OCI-LY7 (cell line): ENCODE measurements at places on chromosomes 11 and 22.

DNA sequence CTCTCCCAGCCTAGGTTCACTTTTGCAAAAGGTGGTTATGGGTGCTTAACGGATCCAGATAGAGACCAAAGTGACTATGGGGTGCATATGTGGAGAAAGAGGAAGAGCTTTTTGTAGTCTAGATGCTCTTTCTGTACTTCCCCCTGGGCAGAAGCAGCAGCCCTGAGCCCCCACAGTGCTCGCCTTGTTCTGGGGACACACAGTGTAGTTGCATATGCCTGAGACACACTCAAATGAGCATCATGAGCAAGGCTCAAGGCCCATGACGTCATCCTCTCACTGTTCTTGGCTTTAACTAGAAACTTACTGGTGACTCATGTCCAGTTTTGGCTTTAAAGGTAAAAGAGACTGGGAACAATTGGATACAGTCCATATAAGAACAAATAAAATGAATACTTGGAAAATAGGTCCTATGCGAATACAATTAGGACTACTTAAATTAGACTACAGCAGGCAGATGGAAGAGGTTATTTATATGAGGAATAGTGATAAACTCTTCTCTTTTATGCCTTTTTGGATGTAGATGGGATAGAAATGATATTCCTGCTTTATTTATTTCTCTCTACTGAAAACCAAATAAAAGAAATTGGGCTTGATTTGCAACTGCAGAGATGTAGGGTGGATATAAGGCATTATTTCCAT is 20.1 kb upstream of the PEX26 start:
- DNase-seq = peak; percentile 75

- DNase-seq = no peak
These were observed 255.2 kb downstream of the BUD13 start for GRCh38 chr11:116517584-116517983.

- no peak for DNase-seq
These were observed 88.4 kb downstream of the MORC2 start for GRCh38 chr22:30880181-30880601.

DNA sequence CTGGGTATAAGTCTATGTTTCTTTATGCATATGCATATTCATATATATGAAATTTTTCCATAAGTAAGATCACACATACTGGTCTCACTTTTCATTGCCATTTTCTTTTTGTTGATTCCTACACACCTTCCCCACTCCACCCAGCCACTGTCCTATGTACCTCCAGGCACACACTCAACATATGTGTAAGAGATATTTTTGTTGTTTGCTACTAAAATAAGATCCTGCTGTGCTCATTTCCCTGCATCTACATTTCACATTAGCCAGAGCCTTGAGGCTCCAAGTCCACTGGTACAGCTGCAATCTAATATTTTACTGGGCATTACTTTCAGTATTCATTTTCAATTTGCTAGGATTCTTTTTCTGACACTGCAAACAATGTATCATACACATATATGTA is 8.1 kb upstream of the KRTAP5-10 start:
- no peak for DNase-seq

DNA sequence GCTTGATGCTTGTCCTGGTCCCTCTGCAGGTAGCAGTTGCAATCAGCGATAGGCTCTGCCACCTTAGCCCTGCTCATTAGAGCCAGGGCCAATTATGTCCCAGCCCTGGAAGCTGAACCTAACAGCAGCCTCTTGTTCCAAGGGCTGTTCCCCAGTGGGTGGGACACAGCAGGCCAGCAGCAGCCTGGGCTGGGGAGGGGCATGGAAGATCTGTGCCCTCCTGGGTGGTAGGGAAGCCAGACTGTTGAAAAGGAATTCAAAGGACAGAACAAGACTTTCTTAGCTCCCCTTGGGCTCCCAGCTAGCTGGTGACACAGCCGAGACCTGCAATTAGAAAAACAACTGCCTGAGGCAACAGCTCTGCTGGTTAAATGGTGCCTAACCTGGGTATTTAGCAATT is 17.4 kb downstream of the DRD2 start:
- no peak for DNase-seq
